Left renal pelvis (tissue), 4 donors: ENCODE measurements at places on chromosomes 12 and 14. TPM values are rescaled to one million over a fixed set of nuclear protein-coding genes. Genes with fewer than 3 reads are reported as not detected.

Gene ADAM21
- 0.43 TPM for polyA plus RNA-seq

Gene KLRG1
- polyA plus RNA-seq, result 3.7 TPM

Gene PPP1R13B
- polyA plus RNA-seq, result 14.5 TPM

Gene CD69
- 1.4 TPM for polyA plus RNA-seq

Gene SVOP
- 0.19 TPM for polyA plus RNA-seq

DNA sequence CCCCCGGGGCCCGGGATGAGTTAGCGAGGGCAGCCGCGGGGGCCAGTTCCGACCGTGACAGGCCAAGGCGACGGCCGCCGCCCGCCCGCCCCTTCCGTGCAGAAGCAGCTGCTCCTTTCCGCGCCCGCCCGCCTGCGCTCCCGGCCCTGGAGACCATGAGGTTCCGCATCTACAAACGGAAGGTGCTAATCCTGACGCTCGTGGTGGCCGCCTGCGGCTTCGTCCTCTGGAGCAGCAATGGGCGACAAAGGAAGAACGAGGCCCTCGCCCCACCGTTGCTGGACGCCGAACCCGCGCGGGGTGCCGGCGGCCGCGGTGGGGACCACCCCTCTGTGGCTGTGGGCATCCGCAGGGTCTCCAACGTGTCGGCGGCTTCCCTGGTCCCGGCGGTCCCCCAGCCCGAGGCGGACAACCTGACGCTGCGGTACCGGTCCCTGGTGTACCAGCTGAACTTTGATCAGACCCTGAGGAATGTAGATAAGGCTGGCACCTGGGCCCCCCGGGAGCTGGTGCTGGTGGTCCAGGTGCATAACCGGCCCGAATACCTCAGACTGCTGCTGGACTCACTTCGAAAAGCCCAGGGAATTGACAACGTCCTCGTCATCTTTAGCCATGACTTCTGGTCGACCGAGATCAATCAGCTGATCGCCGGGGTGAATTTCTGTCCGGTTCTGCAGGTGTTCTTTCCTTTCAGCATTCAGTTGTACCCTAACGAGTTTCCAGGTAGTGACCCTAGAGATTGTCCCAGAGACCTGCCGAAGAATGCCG is 699 bp downstream of the MGAT2 start:
- no peak for DNase-seq

DNA sequence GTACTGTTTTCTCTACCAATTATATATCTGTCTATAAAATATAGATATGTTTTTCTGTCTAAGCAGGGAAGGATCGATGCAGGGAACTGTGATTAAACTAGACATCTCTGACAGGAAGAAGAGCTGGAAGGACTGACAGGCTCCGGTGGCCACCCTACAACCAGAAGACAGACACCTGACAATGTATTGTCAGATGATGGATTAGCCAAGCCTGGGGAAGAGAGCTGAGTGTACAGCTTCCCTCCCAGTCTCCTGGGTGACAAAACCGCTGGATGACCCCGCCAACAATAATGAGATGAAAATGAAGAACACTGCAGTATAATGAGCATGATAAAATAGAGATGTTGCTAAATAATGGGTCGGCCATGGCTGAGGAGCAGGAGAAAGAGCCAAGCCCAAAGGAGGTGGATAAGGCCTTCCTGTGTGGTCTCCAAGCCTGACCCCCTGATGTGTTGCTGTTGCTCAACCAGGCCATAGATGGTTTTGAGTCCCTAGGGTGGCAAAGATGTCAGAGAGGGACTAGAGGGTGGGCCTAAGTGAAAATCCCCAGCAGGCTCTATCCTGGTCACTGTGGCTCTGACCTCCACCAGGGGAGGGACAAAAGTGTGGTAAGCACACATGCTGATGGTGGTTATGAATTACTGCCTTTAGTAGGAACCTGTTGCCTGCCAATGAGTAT is 28.2 kb downstream of the DHRS2 start:
- no peak for DNase-seq

GRCh38 chr12:102008615-102009126 is 53.1 kb downstream of the WASHC3 start:
- no peak for DNase-seq

- DNase-seq, result no peak
These were observed 181.6 kb downstream of the SOX5 start for GRCh38 chr12:23767834-23768233.

GRCh38 chr12:55724226-55724939 is 4.2 kb downstream of the RDH5 start:
- no peak for DNase-seq

DNA sequence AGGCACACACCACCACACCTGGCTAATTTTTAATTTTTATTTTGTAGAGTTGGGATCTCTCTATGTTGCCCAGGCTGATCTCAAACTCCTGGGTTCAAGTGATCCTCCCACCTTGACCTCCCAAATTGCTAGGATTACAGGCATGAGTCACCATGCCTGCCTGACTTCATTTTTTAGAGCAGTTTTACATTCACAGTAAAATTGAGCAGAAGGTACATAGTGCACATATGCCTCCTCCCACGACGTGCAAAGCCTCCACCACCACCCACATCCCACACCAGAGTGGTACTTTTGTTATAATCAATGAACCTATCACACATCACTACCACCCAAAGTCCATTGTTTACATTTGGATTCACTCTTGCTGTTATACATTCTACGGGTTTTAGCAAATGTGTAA is 62.5 kb upstream of the PLEKHG3 start:
- no peak for DNase-seq

DNA sequence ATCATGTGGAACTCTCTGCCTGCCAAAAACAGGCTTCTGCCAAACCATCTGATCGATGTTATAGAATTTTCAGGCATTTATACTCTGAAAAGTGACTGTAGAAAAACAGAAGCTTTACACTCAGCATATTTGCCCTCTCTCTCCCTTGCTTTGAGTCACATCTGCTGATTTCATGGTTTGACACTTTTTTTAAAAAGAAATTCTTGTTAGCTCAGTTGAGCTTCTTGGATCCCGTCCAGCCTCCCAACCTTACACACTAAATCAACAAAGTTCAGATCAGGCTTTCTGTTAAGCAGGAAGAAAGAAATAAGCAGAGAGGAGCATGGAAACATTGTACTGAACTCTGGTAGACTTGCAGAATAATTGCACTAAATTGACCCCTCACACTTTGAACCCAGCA is 193.6 kb upstream of the SEL1L start:
- DNase-seq, result peak; percentile 50

DNA sequence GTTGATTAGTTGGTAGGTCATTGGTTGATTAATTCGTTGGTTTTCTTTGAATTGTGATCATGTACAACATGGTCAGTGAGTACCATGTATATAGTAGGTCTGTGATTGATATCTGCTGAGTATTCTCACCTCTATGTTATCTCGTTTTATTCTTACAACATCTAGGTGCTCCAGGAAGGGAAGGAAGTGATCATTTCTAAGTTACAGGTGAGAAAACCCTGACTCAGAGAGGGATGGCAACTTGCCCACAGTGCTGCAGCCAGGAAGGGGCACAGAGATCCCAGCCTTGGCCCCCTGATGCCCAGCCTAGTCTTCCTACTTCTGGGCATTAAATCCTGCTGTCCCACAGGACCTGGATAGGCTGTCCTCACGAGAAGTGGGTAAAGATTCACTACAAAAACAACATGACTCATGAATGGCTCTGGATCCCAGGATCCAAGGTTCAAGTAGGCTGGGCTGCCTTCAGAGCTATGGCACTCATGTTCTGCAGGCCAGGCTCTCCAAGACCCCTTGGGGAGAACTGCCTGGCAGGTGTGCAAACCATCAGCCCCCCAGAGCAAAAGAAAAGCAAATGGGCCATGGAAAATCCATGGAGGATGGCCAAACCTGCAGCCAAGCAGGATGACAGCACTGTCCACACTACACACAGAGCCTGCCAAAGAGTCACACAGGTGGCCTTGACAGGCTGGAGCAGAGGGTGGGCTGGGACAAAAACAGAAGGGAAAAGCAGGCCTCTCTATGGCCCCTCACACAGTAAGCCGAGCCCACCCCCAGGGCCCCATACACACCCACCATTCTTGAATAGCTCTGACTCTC is 146.2 kb downstream of the BCL11B start:
- DNase-seq, result no peak

DNA sequence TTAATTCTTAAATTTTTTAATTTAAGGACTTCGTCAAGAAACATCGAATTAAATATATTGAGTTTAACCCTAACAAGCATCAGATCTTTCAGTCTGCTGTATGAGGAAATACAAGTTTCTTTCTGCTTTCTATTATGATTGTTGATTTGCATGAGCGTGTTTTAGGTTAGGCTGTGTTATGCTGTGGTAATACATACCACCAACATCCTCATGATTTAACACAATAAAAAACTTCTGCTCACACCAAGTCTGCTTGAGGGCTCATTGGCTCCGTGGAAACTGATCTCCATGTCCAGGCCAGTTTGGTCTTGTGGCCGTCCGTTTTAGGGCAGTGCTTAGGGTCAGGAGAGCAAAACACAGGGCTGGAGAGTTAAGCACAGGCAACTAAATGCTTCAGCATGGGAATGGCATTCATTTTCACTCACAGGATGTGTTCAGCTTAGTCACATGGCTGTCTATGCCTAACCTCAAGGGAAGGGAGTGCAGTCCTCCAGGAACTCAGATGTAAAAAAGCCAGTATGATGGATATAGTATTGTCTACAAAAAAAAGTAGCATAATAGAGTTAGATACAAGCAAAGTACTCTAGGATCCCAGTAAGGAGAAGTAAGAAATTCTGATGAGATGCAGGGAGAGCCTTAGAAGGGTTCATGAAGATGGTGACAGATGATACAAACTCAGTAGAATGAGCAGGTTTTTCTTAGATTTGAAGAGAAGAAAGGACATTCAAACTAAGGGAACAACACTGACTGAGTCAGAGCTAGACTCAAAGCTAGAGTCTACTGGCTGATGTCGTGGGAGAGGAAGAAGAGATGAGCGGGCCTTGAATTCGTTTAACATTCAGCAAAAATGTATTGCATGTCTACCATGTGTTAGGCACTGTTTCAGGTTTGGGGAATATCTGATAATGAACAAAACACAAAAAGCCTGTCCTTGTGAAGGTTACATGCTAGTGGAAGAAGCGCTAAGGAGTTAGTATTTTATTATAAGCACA is 16.3 kb downstream of the MARK3 start:
- no peak for DNase-seq

DNA sequence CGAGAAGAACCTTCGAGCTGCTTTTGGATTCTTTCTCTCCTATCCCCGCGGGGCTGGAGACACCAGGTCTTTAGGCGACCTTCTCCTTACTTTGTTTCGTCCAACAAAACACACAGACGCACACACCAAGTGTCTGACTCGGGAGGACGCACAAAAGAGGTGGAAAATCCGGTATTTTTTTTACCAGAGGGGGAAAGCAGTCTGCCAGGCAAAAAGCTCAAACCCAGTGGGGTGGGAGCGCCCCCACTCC is 2.1 kb downstream of the SIX4 start:
- DNase-seq, result no peak

DNA sequence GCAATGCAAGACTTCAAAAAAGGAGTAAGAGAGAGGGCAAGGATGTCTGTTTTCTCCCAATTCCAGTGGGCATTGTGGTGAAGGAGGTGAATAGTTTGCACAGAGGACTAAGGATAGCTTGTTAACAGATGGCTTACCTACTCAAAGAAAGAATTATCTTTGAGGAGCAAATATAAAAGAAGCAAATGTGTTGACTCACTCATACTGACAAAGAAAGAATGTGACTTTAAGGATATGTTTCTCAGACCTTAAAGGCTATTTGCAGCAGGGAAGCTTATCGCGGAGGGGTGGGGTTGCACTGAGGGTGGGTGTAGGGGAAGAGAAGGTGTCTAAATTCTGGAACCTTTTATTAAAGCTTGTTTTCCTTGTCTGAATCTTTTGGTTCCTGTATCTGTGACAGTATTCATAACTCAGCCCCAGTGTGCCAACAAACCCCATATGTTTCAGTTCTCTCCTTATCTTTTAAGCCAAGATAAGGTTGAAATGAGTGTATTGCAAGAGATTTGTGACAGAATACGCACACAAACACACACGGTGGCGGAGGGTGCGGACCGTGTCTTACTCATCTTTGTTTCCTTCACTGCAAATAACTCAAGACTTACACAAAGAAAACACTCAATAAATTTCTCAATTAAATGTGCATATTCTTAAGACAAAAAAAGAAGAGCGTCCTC is 146.4 kb upstream of the ARID2 start:
- no peak for DNase-seq

- DNase-seq, result no peak
These were observed 62.7 kb downstream of the NOS1 start for GRCh38 chr12:117298648-117299225.

GRCh38 chr12:53223389-53224060 is 8.5 kb downstream of the RARG start:
- no peak for DNase-seq

DNA sequence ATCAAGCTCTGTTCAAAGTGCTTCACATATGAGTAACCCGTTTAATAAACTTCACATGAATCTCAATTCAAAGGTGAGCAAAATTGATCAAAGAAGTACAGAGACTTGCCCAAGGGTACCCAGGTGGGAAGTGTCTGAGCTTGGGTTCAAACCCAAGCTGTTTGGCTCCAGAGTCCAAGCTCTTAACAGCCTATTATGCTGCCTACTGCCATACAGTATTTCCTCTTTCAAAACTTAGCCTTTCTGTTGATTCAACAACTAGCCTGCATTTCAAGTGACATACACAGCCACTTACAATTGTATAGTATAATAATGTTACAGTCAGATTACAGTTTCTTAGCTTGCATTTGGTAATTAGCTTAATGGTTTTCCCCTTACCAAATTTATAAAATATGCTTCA is 29.7 kb downstream of the FRMD6 start:
- DNase-seq, result no peak

- no peak for DNase-seq
These were observed 6.8 kb upstream of the CHPT1 start for GRCh38 chr12:101690544-101691098.

DNA sequence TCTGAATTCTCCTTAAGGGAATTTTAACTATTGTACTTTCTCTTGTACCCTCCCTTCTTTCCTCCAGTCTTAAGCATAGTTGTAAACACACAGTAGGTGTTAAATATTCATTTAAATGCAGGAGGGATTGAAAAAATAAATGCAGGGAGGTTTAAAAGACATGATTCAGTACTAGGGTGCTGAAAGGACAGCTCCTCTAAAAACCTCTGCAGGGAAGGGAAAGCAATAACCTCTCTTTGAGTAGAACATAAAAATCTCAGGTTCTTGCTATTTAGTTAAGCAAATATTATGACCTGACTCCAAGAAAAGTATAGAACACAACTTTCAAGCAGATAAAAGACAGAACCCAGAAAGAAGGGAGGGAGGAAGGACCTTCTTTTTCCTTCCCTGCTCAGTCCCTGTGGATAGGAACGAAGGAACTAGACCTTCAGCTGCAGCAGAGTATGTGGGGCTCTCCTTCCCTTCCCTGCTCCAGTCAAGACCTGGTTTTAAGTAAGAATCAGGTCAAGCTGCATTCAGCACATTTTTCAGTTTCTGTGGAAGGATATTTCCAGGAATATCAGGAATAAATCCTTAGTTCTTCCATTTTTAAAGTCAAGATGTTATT is 4.7 kb downstream of the MAP3K9 start:
- DNase-seq, result no peak
